ENCODE measurements at places on chromosomes 16 and 17.

- DNase-seq, result no peak
Observed at GRCh38 chr16:5001571-5001970, 32.2 kb downstream of the NAGPA start.

GRCh38 chr16:50185005-50185505 lies 31.9 kb downstream of the TENT4B start:
- DNase-seq, result no peak

DNA sequence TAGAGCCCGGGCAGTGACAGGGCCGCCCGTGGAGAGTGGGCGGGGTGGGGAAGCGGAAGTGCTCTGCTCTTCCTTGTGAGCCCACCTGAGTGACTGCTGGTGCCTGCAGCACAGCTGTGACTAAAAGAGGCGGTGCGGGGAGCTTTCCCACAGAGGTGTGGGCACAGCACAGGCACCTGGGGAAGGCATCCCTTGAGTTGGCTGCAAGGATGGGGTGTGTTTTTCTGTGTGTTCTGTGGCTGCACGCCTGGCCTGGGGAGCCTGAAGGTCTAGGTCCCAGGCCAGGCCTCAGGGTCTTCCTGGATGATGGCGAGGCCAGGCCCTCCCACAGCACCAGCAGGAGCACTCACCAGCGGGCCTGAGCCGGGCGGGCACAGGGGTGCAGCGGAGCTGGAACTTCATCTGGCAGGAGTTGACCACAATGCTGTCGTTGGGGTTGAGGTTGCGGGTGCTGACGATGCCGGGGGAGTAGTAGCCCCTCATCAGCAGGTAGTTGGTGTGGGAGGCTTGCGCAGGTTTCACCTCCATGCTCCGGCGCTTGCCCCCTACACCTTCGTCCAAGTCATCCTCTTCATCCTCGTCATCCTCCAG lies 67.1 kb downstream of the IL21R start:
- no peak for DNase-seq

DNA sequence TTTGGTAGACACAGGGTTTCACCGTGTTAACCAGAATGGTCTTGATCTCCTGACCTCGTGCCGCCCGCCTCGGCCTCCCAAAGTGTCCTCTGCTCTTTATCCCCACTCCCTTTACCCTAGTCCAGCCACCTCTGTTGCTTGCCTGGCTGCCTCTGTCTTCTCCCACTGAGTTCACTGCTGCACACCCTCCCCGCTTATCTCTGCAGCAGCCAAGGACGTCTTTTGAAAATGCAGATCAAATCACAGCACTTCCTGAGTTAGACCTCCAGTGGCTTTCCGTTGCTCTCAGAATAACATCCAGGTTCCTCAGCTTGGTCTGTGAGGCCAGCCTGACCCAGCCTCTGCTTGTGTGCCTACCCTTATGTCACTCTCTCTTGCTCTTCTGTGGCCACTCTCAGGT lies 5.4 kb downstream of the METTL22 start:
- no peak for DNase-seq

- DNase-seq, result peak; percentile 60
Observed at GRCh38 chr17:20073055-20073979, 64.2 kb downstream of the SPECC1 start.

DNA sequence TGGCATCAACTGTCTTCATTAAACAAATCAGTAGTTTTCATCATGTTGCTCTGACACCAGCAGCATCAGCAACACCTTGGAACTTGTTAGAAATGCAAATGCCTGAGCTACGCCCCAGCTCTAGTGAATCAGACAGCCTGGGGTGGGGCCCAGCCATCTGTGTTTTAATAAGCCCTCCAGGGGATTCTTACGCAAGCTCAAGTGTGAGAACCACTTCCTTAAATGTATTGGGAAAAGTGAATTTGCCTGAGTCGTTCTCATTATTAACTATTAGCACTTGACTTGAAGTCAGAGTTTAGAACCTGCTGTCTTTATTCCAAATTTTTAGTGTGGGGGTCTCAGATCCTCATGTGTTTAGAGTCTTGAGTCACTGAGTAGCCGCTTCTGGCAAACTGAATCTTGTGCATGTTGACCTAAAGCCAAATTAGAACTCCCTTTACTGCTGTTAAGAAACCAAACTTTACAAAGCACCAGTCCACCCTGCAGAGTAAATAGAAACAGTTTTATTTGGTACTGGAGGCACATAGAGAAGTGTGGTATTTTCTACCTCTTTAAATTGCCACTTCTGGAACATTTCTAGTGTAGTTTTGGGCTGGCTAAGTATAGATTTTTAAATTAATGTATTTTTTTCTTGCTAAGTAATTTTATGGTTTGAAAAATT lies 137.4 kb upstream of the COX10 start:
- DNase-seq, result no peak

- DNase-seq, result no peak
Observed at GRCh38 chr16:67726106-67727034, 7.3 kb upstream of the GFOD2 start.

- no peak for DNase-seq
Observed at GRCh38 chr16:26700250-26700649, 366.5 kb upstream of the C16orf82 start.

Measured in activated naive CD8-positive, alpha-beta T cell treated with anti-CD3 and anti-CD28 coated beads, Interleukin-2, amount 10 ng/mL, durations not matched to agents 7 days and 5 days (primary cell).